Glomerular endothelial cell (primary cell): ENCODE measurements at places on chromosomes 5 and 9.

GRCh38 chr5:5422819-5423515, 490 bp downstream of the ICE1 start:
- DNase-seq, result no peak

DNA sequence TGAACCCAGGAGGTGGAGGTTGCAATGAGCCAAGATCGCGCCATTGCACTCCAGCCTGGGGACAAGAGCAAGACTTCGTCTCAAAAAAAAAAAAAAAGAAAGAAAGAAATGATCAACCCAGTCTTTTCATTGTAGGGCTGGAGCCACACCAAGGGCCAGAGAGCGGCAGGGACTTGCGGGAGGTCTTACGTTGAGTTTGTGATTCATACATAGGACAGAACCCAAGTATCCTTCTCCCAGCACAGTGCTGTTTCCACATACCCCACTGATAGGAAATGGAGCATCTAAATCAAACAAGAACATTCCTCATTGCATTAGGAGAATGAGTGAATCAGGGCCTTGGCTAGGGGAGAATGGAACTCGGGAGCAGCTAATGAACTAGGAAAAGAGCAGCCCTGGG, 3.5 kb upstream of the TNIP1 start:
- no peak for DNase-seq

GRCh38 chr5:82276800-82277612, 1.1 kb downstream of the RPS23 start:
- no peak for DNase-seq

- no peak for DNase-seq
Observed at GRCh38 chr5:56684159-56684558, 131.2 kb upstream of the MAP3K1 start.

- DNase-seq, result no peak
Observed at GRCh38 chr5:150058480-150059126, 27.8 kb downstream of the CSF1R start.

GRCh38 chr9:69771775-69772418, 12.1 kb upstream of the PTAR1 start:
- no peak for DNase-seq

DNA sequence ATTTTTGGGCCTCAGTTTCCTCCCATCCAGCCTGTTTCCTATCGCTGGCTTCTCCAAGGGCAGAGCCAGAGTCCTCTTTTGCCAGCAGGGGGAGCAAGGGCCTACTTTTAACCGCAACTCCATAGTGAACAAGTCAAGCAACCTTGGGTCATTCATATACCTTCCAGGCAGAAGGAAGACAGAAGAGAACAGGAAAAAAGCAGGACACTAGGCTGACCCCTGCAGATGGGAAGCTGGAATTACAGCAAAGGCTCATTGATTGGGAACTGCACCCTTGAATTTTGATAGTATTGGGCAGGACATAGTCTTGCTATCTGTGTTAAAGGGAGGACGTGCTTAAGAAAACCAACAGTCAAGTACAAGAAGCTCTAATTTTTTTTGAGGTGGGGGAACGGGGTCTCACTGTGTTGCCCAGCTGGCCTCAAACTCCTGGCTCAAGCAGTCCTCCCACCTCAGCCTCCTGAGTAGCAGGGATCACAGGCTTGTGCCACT, 30.1 kb downstream of the QRFP start:
- DNase-seq, result no peak

- DNase-seq, result no peak
Observed at GRCh38 chr9:2019723-2020122, 4.6 kb downstream of the SMARCA2 start.

DNA sequence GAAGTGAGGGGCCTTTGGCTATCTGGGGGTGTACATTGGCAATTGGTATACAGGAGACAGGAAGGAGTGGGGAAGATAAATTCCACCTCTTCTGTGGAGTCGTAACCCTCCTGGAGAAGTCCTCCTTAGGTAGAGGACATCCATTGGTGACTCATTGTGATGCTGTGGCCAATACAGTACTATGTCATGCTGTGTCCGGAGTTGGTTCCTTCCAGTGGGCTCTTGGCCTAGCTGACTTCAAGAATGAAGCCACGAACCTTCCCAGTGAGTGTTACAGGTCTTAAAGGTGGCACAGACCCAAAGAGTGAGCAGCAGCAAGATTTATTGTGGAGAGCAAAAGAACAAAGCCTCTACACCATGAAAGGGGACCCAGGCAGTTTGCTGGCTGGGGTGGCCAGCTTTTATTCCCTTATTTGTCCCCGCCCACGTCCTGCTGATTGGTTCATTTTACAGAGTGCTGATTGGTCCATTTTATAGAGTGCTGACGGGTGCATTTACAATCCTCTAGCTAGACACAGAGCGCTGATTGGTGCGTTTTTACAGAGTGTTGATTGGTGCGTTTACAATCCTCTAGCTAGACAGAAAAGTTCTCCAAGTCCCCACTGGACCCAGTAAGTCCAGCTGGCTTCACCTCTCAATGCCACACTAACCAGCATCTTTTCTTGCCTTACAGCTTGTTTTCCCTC, 37.3 kb upstream of the FBP1 start:
- no peak for DNase-seq
